ENCODE measurements at places on chromosomes 1 and 21.

DNA sequence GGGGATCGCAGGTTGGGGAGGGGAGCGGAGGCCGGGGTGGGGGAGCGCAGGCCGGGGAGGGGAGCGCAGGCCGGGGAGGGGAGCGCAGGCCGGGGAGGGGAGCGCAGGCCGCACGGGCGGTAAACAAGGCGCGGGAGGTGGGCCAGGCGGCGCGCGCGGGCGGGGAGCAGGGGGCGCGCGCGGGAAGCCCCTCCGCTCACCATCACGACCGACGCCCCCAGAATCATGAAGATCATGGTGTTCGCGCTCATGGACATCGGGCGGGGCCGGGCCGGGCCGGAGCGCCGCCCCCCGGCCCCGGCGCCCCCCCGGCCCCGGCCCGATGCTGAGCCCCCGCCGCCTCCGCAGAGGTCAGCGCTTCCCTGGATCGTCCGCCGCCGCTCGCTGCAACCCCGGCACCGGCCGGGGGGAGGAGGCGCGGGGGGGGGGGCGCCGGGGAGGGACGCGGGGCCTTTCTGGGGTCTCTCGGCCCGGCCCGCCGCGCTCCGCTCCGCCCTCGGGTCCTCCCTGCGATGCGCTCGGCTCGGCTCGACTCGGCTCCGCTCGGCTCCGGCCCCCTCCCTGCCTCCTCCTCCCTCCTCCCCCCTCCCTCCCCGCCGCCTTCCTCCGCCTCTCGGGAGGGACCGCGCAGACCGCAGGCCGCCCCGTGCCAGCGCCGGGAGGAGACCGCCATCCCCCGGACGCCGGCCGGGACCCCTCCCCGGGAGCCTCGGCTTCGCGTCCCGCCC is at the start of gene TMEM240:
Gene TMEM240, minus strand, starts transcription at position 535 of the 728 bp plus-strand sequence. Its CDS starts 278 bp downstream, at position 257.
- DNase-seq, result no peak

DNA sequence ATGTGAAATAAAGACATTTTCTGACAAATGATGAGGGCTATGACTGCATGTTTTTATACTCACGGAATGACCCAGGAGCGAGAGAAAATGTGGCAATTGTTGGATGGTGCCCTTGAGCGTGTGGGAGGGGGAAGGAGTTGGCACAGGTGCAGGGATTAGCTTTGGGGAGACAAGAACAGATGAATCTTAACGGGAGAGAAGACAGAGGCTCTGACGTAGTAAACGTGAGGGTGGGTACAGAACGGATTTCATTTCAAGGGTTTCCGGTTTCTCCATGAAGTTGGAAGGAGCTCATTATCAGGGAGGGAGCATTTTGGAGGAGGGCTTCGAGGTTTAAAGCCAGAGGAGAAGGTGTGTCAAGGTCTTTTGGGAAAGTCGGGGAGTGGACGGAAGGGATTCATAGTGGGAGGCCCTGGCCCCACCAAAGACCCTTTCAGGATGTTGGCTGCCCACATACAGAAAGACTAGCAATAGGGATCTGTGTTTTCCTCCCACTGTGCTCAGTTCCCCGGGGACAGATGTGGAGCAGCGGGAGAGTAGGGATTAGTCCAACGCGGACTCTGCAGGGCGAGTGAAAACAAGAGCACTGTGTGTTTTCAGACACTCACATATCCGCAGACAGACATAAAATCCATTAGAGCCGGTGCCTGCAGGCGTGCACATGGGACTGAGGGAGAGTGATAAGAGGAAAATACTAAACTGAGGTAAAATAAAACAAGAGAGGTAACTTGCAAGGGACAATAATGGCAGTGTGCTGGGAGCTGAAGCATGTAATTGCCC is 584.1 kb downstream of the AJAP1 start:
- DNase-seq, result no peak

GRCh38 chr1:97138515-97139032 is 417.0 kb downstream of the PTBP2 start:
- no peak for DNase-seq

DNA sequence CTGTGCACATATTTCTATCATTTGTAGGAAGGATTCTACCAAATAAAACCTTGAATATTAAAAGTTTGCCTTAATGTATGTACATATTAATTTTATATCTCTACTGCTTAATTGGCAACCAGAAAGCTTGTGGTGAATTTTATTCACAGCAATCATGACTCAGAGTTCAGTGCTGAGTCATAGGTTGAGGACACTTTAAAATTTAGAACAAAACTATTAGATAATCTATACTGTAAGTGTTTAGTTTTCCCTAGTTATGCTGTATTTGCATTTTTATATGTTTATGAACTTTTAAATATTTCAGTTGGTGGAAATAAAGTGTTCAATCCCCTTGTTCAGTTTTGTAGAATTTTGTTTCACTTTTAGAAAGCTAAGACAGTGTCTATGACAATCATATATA is 841.5 kb downstream of the KCNT2 start:
- no peak for DNase-seq

DNA sequence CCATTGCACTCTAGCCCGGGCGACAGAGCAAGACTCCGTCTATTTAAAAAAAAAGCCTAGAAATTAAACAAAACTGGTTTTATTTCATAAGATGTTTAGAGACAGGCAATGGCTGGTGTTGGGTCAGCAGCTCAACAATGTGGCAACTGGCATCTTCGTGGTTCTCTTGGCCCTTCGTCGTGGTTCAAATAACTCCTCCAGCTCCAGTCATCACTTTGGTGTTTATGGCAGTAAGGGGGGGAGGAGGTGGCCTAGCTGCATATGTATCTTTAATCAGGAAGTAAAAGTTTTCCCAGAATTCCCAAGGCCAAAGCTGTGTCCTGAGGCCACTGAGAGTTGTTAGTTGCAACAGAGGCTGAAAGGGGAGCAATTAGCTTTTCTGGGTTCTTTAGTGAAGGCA is 13.0 kb upstream of the LTN1 start:
- DNase-seq, result no peak

Data from inflammatory macrophage treated with lipopolysaccharide for 1 hour (primary cell).